ENCODE measurements at places on chromosomes 3 and 15. TPM values are rescaled to one million over a fixed set of nuclear protein-coding genes. Genes with fewer than 3 reads are reported as not detected.

ZNF80 gene
- total RNA-seq, result 1.8 TPM

SUSD5 gene
- total RNA-seq, result not detected

DNA sequence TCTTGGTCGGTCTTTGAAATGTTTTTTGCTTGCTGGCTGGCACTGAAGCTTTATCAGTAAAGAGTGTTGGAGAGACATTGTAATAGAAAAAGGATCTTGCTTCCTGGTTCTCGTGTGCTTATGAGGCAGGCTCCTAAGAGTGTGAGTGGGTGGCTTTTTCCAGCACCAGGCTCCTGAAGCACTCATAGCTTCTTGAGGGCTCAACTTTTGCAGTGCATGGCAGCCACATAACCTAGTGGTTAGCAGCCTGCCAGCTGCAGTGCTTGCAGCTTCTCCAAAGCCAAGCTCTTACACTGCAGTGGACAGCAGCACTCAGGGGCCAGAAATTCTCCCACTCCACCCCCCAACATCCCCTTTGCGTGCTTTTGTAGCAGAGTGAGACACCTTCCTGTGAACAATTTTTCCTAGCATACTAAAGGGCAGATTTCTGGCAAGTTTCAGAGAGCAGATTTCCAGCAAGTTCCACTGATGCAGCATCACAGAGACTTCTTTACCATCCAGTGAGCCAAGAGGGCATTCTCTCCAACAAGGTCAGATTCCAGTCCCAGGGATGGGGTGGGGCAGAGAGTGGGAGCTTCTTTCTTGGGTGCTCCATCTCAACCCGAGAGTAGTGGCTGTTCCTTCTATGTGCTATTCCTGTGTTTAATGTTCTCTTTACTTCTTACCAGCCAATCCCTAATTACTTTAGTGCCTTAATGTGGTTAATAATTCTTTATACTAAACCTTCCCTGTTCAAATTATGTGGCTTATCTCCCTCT lies 15.8 kb upstream of the ARHGEF26 start:
- no peak for DNase-seq

ALS2CL gene
- total RNA-seq, result 0.84 TPM

TRANK1 gene
- 12.7 TPM for total RNA-seq

GOLGA6D gene
- not detected for total RNA-seq

DNA sequence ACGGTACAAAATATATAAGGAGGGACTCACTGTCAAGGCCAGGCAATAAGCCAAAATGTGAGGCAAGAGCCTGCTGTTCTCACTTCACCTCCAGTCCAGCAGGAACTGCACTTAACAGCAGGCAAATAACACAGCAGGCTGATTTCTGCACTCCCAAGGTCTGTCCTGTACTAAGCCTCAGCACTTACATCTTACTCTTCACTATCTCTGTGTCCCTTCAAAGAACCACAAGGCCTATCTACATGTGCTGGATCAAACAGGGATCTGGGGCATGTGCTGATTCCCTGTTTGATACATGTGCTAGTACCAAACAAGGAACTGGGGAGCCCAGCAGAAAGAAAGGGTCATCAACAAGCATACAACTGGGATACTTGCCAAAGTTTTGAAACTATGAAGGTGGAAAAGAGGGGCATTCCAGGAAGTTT lies 22.2 kb downstream of the UACA start:
- no peak overlapping the region for H3K4me3 ChIP-seq
- H3K4me1 ChIP-seq, result no peaks in the 10 kb centered on the region
- no peaks in the 10 kb centered on the region for H3K36me3 ChIP-seq

DNA sequence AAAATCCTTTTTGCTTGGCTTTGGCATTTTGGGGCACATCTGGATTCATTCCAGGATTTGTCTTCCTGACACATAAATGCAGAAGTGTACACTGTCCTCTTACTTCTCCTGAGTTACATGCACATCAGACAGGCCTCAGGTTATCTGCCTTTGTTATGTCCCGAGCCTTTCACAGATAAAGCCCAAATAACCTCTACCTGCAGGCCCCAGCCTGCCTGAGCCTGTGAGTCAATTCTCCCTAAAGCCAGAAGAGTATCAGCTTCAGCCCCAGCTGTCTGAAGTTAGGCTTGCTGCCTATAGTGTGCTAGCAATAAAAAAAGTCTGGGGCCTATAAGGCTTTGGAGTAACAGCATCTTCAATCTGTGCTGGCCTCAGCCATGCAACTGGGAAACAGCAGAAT lies 17.7 kb upstream of the GSK3B start:
- DNase-seq, result no peak
- no peak overlapping the region for H3K4me3 ChIP-seq
- H3K4me1 ChIP-seq, result no peaks in the 10 kb centered on the region
- no peaks in the 10 kb centered on the region for H3K27me3 ChIP-seq
- H3K36me3 ChIP-seq, result no peaks in the 10 kb centered on the region

DNA sequence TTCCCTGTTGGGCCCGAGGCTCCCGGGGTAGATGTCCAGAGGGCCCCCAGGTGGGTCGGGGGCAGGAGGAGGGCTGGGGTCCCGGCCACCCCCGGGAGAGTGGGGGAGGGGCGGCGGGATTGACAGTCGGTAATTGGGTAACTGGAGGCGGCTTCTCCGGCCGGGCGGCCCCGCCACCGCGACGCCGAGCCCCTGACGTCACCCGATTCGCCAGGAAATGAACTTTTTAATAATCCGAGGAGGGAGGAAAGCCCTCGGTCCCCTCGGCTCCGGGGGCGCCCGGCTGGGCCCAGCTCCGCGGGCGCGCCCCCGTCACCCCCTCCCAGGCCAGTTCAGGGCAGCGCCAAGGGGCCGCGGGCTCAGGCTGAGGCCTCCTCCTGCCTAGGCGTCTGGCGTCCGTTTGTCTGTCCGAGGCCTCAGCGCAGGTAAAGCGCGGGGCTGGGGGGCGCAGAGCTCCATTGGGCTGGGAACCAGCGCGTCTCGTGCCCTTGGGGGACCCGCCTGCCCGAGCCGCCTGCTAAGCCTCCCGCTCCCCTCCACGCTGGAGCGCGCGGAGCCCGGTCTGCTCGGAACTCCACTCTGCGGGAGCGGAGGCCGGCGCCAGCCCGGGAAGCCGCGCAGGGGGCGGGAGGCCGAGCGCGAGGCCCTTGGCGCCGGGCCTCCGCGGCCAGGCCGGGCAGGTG lies 3.9 kb downstream of the GATA2 start:
- H3K36me3 ChIP-seq, result no peaks in the 10 kb centered on the region
- peaks cover 67% of the 10 kb centered on the region for H3K27me3 ChIP-seq
- peaks cover 34% of the 10 kb centered on the region for H3K4me1 ChIP-seq
- peak overlapping the region; percentile 37 for H3K4me3 ChIP-seq
- H3K27ac ChIP-seq, result peak overlapping the region; percentile 76

NANOGP8 gene
- total RNA-seq, result not detected

GRCh38 chr3:119628816-119629445 lies 31.2 kb downstream of the PLA1A start:
- no peaks in the 10 kb centered on the region for H3K4me1 ChIP-seq
- no peaks in the 10 kb centered on the region for H3K27me3 ChIP-seq
- no peak overlapping the region for H3K27ac ChIP-seq

- no peaks in the 10 kb centered on the region for H3K27me3 ChIP-seq
- no peak overlapping the region for H3K27ac ChIP-seq
- no peaks in the 10 kb centered on the region for H3K36me3 ChIP-seq
- no peaks in the 10 kb centered on the region for H3K4me1 ChIP-seq
- no peak overlapping the region for H3K4me3 ChIP-seq
- no peak for DNase-seq
Observed at GRCh38 chr3:153410517-153410916, 248.5 kb downstream of the RAP2B start.

LARP6 gene
- not detected for total RNA-seq

GRCh38 chr3:38049358-38050126 lies 10.5 kb downstream of the DLEC1 start:
- no peaks in the 10 kb centered on the region for H3K4me1 ChIP-seq
- no peak overlapping the region for H3K27ac ChIP-seq
- no peaks in the 10 kb centered on the region for H3K27me3 ChIP-seq
- H3K4me3 ChIP-seq, result no peak overlapping the region
